ENCODE measurements at places on chromosomes 16 and 17.

GRCh38 chr17:46866747-46867146 lies 15.4 kb downstream of the WNT9B start:
- no peak for DNase-seq

GRCh38 chr16:87829988-87830672 lies 39.2 kb downstream of the SLC7A5 start:
- DNase-seq = no peak

DNA sequence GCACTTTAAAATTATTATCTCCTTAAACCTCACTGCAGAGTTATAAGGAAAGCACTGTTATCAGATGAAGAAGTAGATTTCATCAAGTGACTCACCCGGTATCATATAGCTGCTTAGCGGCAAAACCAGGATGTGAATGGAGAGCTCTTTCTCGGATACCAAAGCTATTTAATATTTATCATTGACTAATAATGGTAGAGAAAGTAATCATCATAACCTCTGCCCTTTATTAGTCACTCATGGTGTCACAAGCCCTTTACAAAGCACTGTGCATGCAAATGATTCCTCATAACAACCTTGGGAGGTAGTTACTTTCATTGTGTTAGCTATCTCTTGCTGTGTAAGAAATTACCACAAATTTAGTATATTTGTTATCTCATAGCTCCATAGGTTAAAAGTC lies 592.9 kb downstream of the MAF start:
- no peak for DNase-seq

- no peak for DNase-seq
Observed at GRCh38 chr16:55691771-55692170, 36.0 kb downstream of the SLC6A2 start.

DNA sequence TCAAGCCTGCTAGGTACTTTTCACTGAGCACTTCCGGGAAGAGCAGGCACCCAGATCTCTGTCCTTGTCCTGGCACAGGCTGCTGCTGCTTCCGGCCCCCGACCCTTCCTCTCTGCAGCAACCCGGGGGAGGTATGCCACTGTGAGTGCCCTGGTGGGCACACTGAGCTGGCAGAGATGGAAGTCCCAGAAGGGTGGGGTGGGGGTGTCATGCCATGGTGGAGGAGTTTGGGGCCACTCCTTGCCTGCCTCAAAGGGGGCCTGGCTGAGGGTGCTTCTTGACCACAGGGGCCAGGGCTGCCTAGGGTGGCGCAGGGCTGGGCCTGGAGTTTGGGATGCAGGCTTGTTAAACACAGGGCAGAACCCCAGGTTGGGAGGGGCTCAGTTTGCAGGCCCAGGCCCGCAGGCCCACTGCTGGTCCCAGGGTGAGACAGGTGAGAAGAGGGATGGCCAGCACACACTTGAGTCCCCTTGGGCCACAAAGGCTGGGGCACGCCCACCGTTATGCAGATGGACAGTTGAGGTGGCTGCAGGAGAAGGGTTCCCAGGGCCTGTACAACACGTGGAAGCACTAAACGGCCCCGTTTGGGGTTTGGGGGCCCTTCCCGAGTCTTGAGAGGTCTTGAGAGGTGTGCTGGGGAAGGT lies 8.7 kb downstream of the TMEM235 start:
- no peak for DNase-seq

GRCh38 chr17:17729620-17730249 lies 48.5 kb downstream of the RAI1 start:
- DNase-seq = no peak

GRCh38 chr17:45961206-45961605 lies 37.8 kb upstream of the STH start:
- no peak for DNase-seq

GRCh38 chr17:29225396-29225795 lies 21.3 kb upstream of the CRYBA1 start:
- no peak for DNase-seq

DNA sequence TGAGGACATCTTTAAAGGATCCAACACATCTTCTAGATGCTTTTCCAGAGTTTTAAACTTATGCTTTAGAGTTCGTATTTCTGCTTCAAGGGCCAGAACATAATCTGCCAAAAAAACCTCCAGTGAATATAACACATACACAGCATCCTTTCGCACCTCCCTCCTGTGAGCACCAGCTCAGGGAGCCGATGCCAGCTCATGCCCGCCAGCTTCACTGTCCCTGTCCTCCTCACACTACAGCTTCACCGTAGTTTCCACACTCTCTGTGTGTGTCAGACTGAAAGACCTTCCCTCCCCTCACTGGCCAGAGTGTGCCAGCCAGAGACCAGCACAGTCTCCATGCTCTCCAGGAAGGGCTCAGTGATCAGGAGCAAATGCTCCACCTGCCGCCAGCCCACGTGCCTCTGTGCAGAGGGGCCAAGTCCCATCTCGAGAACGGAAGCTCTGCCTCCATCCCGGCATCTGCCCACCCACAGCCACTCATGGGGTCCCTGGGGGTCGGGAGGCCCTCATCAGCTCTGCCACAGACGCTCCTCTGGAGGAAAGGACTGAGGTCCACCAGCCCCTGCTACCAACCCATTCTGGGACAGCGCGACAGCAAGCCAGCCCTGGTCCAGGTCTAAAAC lies 40.8 kb downstream of the CCDC57 start:
- no peak for DNase-seq

GRCh38 chr16:28316054-28316453 lies 23.7 kb downstream of the SBK1 start:
- DNase-seq = no peak

GRCh38 chr16:65185241-65185778 lies 63.4 kb upstream of the CDH11 start:
- no peak for DNase-seq

- DNase-seq = no peak
Observed at GRCh38 chr17:74520016-74520434, 11.2 kb downstream of the CD300LB start.

GRCh38 chr17:53516636-53517035 lies 306.1 kb upstream of the KIF2B start:
- no peak for DNase-seq

DNA sequence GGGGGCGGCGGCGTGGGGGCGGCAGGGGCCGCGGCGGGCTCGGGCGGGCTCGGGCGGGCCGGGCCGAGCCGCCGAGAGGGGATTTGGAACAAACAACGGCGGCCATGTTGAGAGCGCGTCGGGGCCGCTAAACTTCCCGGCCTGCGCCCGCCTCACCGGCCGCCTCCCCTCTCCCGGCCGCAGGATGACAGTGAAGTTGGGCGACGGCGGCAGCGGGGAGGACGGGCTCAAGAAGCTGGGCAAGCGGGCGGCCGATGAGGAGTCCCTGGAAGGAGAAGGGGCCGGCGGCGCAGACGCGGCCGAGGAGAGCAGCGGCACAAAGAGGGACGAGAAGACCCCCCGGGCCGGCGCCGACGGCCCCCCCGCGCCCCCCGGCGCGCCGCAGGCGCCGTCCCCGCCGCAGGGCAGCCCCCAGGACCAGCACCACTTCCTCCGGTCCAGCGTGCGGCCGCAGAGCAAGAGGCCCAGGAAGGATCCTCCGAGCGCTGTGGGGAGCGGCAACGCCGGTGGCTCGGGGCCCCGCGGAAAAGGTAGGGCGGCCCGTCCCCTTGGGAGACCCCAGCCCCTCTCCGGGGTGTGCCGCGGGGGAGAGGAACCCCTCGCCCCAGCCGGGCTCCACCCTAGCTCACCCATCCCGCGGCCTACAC lies 2.4 kb downstream of the CRAMP1 start:
- DNase-seq = no peak

GRCh38 chr16:82892324-82892723 lies 265.6 kb downstream of the CDH13 start:
- no peak for DNase-seq

DNA sequence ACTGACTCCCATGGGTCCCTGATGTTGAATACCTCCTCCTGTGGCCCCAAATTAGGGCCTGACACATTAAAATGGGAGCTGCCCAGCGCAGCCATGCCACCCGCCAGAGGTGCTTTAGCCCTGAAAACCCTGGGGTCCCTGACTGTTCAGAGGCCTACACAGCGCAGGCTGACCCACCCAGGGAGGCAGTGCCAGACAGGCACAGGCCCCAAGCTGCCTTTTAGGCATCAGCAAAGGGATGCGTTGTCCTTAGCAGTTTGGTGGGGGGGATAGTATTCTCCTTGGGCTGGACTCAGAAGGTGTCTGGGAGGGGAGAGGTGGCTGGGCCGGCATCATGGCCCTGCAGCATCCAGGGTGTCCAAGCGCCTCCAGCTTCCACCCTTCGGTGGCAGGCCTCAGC lies 1.4 kb downstream of the RAPGEFL1 start:
- DNase-seq = no peak

DNA sequence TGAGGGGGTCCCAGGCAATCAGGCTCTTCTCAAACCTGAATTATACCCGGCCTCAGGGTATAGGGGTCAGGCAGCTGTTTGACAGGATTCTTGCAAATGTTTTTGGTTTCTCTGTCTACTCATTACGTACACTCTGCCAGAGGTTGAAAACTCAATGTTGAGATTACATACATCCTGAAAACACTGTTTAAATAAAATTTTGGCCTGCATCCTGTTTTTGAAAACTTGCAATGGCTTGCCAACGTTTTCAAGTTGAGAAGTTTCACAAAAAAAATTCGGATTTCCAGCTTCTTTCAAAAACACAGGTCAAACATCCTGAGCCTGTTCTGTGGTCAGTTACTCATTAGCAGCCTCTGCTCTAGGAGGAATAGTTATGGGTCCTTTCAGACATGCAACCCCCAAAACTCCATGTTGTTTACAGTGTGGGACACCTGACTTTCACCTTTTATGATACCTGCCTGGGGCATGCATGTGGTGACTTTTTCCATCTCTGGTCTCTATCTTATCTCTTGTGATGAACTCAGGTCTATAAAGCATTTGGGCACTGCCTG lies 577.8 kb downstream of the WWOX start:
- no peak for DNase-seq

DNA sequence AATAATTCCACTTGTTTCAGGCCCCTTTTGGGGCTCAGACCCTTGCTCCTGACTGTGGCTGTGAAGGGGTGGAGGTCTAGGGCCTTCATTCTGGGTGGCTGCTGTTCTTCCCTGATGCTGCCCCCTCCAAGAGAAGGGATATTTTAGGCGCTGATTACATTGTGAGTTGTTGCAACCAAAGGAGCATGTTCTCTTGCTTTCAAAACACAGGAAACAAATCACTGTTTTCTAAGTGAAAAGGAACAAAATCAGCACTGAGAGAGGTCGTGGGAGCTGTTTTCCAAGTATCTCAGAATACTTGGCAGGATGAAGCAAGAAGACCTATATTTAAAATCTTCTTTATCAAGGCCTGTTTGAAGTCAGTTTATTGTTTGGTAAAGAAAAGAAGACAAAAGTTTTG lies 25.3 kb upstream of the SEC14L1 start:
- no peak for DNase-seq

DNA sequence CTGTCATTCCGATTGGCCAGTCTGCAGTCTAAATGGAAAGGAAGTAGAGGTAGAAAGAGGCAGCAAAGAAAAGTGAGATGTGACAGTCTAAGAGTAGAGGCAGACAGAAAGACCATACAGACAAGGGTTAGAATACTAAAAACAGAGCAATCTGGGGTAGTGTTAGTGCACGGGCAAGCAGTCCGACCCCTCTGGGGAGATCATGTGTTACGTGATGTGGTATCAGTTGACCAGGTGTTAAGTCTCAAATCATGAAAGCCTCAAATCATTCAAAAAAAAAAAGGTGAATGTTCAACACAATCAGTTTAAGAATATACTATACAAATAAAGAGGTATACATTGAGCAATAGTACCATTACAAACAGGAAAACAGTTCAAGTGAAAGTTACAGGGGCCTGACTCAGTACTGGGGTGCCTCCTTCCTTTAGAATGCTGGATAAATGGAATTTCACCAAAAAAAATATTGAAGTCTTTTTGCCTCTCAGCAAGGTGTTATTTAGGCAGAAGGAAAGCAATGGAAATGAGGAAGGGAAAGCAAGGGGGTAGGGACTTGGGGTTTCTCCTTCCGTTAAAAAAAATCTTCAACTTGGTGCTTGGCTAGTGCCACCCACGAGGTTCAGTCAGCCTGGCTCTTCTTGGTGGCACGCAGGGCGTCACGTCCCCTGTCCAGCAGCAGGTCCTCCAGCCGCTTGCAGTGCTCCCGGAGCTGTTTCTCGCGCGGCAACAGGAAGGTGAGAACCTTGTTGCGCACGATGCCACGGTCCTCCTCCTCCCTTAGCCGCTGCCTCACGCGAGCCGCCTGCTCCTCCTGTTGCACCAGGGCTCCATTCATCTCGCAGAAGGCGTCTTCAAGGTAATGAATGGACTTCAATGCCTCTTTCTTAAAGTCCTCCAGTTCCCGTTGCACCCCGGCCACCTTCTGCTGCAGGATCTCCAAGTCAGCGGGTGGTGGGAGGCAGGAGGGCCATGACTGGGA lies 616 bp downstream of the CCDC182 start:
- no peak for DNase-seq

DNA sequence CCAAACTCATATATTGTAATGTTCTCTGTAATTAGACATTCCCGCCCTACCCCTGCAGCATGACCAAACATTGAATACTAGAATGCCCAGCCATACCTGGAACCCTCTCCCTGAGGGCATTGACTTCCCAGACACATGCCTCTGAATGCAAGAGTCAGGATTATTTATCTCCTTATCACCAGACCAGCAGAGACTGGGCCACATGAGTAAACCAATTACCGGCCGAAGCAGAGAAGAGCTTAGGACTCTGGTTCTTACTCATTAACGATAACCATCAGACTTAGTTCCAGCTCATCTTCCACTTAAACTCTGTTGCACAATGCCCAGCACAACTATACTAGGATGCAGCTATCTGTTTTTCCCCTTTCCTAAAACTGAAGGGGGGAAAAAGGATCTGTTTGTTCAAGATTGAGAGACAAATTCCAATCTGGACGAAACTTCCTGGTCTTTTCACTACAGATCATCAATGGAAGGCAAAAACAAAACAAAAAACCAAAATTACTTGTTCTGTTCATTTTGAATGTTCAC lies 88.2 kb upstream of the CORO6 start:
- no peak for DNase-seq

- DNase-seq = no peak
Observed at GRCh38 chr16:13997933-13998332, 73.2 kb upstream of the MRTFB start.

GRCh38 chr17:5730373-5730772 lies 146.1 kb upstream of the NLRP1 start:
- no peak for DNase-seq

DNA sequence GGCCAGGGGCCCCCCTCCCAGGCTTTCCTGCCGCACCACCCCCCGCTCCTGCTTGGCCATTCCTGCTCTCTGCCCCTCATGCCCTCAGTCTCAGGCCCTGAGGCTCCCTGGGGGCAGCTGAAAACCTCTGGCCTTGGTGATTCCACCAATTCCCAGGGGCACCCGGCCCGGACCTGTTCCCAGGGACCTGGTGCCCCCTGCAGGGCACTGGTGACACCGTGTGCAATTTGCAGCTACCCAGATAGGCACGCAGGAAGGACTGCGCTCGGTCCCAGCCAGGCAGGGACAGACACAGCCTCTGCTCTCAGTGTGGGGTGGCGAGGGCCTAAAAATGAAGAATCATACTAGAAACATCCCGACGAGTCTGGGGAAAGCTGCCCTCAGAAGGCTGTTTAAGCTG lies 13.4 kb downstream of the WFDC1 start:
- DNase-seq = no peak

- DNase-seq = no peak
Observed at GRCh38 chr16:67490335-67491096, 7.2 kb upstream of the AGRP start.

All from activated CD8-positive, alpha-beta memory T cell treated with anti-CD3 and anti-CD28 coated beads for 48 hours (primary cell).